GOT3 (cell line): ENCODE measurements at places on chromosomes 4 and X.

- no peak for DNase-seq
Measured at GRCh38 chrX:152020888-152021287, 46.4 kb upstream of the GABRE start.

GRCh38 chr4:77193511-77194102, 36.6 kb downstream of the CCNG2 start:
- DNase-seq, result no peak

DNA sequence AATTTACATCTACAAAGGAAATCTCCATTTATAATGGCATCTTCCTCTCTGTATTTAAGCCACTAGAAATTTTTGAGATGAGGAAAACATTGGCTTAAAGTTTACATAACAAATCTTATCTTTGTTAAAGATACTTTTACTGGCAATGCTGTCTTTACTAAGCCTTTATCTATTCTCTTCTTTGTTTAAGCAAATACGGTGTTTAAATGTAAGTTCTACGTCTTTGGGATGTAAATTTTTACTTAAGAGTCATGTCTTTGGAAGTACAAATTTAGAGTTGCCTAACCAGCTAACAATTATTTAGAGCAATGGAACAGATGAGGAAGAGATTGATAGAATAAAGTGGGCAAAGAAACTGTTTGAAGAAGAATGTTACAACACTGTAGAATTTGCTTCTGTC, 1024.0 kb upstream of the PCDH10 start:
- no peak for DNase-seq

DNA sequence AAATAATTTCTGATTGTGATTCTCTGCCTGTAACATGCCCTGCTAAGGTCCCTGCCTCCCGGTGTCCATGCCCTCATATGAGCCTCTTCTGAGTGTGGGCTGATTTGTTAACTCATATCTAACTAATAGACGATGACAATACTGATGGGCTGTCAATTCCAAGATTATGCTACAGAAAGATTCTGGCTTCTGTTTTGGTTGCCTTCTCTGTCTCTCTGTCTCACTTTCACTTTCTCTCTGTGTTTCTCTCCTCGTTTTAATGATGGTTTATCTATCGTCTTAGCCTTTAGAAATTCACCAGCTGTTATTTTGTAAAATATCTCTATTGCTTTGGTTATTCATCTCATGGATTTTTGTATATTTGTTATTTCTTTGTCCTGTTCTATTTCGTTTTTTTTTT, 312.5 kb upstream of the ANXA10 start:
- DNase-seq, result no peak
